ENCODE measurements at places on chromosomes 13 and 19.

DNA sequence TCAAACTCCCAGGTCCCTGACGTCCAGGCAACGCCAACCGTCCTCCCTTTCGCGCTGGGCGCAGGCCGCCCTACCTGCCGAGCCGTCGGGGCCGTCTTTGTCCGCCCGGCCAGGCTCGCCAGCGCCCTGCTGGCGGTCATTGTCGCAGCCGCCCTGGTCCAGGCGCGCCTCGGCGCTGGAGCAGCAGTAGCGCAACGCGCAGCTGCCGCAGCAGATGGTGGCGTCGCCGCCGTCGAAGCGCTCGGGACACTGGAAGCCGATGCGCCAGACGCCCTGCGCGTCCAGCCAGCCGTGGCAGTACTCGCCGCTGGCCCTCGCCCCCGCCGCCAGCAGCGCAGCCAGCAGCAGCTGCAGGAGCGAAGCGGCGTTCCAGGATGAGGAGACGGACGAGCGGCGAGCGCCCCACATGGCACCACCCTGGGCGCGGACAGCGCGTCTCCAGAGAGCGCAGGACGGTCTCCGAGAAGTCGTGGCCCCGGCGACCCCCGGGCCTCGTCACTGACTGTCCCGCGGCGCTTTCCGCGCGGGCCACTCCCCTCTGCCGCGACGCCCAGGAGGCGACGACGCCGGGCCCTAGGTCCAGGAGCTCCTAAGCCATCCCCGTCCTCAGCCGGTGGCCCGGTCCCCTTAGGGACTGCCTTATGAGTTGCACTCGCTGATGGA, 1.1 kb downstream of the SHISA2 start:
- no peak for DNase-seq

- DNase-seq = peak; percentile 11
These were observed 111.9 kb downstream of the SLC7A1 start for GRCh38 chr13:29483623-29484022.

DNA sequence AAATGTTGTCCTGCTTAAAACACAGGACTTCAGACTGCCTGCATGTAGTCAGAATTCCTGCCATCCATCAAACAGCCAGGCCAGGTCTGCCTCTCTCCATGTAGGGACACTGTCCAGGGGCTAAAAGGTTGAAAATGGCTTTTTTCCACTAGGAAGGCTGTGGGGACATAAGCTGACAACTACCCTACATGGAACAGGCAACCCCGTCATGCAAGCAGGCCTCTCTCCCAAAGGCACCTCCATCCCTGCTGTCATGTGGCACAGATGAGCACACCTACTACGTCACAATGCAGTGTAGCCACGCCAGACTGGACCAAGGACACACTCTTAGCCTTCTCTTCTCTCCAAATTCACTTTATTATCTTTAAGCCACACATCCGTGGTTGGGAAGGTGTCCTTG, 40.8 kb downstream of the LATS2 start:
- no peak for DNase-seq

DNA sequence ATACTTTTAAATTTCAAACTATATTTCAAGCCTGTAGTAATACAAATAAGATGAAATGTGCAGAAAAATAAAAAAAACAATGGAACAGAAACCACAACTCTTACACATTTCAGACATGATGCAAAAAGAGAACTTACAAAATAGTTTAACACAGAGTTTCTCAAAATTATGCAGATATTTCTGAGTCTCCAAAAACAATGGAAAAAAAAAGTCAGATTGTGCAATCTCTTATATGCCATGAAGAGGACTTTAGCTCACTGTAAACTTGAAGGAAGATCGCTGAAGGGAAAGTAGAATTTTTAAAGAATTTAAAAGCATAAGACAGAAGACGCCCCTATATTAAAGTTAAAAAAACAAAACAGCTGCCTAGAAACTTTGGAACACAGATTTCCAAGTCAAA, 20.4 kb downstream of the ZNF708 start:
- no peak for DNase-seq

GRCh38 chr13:106361621-106362020, 173.8 kb downstream of the EFNB2 start:
- no peak for DNase-seq

DNA sequence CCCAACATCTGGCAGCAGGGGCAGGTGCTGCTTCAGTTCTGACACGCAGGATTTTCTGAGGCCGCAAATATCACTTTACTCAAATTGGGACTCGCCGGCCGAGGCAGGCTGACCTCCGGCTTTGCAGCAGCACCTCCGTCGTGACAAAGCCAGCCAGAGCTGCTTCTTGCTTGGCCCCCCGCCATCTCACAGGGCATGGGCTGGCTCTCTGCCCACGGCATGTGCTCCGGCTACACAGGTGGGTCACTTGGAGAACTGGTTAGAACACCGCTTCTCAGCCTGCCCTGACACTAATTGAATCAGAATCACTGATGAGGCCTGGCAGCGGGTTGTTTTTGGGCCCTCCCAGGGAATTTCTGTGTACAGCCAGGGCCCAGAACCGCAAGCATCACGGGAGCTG, 112.3 kb downstream of the SLC7A1 start:
- DNase-seq = peak; percentile 24

DNA sequence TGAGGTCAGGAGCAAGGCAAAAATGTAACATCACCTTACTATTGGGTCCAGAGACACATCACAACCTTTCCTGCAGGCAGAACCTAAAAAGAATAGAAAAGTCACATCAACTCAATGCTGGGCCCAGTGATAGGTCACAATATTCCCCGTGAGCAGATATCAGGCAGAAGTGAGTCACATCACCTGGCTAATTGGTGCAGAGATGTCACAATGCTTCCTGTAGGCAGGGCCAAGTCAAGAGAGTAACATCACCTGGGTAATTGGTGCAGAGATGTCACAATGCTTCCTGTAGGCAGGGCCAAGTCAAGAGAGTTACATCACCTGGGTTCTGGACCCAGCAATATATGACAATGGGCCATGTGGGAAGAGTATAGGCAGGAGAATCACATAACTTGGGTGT, 63.4 kb downstream of the ZNF726 start:
- no peak for DNase-seq

- DNase-seq = no peak
These were observed 47.5 kb downstream of the TRPM4 start for GRCh38 chr19:49205114-49205513.

- DNase-seq = no peak
These were observed 2.3 kb upstream of the DOCK6 start for GRCh38 chr19:11264452-11265176.

DNA sequence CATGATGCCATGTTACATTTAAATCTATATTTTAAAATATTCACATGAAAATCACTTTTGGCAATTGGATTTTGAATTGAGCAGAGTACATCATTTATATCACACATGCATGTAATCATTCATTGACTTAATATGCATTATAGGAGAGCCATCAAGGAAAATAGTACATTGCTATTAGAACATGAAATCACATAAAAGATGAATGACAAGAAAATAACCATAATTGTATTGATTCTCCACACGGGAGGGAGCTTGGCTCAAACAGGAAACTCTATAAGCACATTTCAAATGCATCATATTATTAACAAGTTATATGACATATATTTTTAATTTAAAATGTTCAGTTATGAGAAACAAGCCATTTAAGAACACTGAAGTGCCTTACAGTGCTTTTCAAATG, 208.6 kb upstream of the PRR20A start:
- DNase-seq = no peak

All from ascending aorta (tissue), 2 donors.